ENCODE measurements at places on chromosomes 6 and 20.

DNA sequence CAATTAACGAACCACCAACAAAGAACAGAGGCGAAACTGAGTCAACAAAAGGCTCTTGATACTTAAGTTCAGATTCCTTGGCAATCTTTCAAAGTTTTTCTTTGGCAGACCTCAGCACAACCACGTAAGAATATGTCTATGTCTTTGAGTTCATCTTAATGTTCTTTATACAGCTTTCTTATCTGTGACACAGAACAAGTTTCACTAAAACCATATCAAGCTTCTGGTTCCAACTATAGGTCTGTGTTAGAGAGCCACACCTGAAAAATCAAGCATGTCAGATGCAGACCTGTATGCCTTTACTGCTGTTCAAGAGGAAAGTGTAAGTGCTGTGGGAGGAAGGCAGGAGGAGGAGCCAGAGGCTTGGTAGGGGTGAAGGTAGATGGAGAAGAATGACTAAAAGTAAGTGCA lies 271.3 kb downstream of the KHDC1L start:
- DNase-seq: no peak

DNA sequence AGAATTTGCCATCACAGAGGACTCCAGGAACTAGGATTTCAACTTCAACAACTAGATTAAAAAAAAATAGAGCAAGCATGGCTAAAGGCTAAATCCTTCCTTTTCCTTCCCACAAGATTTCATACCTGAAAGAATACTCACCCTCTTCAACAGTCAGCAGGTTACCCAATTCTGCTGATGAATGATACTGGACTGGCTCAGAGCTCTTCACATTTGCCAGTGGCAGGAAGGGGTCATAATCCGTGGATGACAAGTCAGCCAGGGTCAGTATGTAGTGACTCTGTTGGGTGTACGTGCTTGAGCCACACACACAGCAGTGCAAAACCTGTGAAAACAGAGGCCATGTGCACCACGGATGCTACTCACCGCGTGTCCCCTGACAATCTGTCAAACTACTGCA lies 152.9 kb downstream of the INSM1 start:
- no peak for DNase-seq

DNA sequence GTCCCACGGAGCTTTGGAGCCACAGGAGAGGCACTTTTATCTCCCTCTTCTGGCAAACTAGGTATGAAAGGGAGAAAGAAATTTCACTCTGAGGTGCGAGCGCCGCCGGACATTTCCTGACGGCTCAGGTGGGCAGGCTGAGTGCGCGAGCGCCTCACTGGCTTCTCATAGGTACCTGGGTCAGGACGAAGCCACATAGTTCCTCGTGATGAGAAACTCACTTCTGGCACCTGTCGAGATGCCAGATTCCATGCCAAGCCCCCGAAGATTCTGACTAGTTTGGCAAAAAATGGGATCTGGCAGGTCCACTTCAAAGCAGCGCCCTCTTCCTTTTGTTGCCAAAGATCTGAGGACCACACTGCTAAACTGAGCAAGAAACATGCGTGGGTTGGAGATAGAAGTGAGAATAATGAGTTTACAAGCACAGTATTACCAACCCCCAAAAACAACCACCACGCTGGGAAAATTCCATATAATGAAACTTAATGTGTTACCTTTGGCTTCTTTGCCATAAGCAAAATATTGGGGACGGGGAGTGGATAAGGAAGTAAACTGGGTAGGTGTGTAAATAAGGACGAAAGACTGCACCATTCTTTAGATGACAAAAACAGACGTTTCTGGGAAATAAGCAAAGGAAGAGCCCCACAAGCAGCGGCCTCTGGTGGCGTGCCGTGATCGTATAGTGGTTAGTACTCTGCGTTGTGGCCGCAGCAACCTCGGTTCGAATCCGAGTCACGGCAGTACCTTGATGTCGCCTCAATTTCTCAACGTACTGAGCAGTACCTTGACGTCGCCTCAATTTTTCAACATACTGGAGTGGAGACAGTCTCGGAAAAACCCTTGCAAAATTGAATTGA lies 89.8 kb upstream of the PRSS16 start:
- peak; percentile 40 for DNase-seq

DNA sequence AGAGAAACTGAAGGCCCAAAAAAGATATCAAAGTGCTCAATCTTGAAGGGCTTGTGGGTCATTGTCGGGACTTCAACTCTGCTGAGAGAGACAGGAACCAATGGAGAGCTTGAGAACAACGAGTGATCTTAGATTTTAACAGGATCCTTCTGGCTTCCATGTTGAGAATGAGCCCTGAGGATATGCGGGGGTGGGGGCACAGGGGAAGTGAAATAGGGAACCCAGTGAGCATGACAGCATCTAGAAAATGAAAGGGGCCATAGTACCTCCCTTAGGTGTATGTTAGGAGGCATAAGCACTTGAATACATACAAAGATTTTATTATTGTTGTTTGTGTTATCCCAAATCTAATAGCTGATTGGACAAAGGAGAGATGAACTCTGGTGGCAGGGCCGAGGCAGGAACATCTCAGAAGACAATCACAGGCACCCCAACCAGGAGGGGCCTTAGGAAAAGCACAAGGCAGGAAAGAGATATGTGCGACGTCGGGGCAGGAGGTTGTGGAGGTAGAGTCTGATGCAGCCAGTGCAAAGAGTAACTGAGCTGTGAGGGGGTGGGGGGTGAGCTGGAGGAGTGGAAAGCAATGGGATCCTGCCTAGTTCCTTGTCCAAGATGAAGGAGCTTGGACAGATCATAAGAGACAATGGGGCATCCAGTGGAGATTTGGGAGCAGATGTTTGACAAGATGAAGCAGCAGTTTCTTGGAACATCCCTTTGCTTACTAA lies 10.4 kb downstream of the TGM6 start:
- no peak for DNase-seq

- no peak for DNase-seq
Measured at GRCh38 chr6:33834401-33835392, 30.9 kb upstream of the MLN start.

GRCh38 chr6:106608080-106608668 lies 21.1 kb downstream of the RTN4IP1 start:
- no peak for DNase-seq

GRCh38 chr6:131023834-131024504 lies 39.1 kb downstream of the EPB41L2 start:
- DNase-seq: no peak

- no peak for DNase-seq
Measured at GRCh38 chr20:11499101-11499634, 418.5 kb upstream of the BTBD3 start.

GRCh38 chr20:62366370-62367135 lies 559 bp downstream of the LAMA5 start:
- no peak for DNase-seq

- no peak for DNase-seq
Measured at GRCh38 chr6:35185971-35186370, 27.8 kb upstream of the SCUBE3 start.

- no peak for DNase-seq
Measured at GRCh38 chr6:144246988-144247387, 38.1 kb upstream of the UTRN start.

- DNase-seq: no peak
Measured at GRCh38 chr6:3758842-3759144, 7.3 kb upstream of the PXDC1 start.

DNA sequence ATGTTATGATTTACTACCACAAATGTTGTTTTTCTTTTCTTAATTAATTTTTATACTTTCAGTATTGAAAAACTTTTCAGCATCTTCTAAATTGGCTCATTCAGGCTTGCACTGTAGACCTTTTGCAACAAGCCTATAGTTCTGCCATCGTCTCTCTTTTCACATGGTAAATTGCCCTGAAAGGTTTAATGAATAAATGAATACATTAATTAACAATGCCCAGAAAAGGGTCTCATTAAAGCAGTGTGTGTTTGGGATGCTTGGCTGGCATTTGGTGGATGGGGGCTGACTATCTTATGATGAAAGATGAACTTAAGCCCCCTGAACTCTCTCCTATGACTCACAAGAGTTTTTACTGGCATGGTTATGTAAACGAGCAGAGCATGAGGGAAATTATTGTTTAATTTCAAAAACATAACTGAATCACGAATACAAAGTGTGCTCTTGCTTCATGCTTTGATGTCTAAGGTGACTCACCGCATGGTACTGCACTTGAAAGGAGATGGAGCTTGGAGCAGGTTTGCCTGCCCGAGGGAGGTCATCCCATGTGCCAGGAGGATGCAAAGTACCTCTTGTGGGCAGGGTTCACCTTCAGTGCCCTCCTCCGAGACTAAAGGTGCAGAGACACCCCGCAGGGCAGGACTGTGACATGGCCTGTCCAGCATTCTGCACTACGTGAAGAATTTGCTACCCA lies 13.8 kb upstream of the PCK1 start:
- DNase-seq: no peak

DNA sequence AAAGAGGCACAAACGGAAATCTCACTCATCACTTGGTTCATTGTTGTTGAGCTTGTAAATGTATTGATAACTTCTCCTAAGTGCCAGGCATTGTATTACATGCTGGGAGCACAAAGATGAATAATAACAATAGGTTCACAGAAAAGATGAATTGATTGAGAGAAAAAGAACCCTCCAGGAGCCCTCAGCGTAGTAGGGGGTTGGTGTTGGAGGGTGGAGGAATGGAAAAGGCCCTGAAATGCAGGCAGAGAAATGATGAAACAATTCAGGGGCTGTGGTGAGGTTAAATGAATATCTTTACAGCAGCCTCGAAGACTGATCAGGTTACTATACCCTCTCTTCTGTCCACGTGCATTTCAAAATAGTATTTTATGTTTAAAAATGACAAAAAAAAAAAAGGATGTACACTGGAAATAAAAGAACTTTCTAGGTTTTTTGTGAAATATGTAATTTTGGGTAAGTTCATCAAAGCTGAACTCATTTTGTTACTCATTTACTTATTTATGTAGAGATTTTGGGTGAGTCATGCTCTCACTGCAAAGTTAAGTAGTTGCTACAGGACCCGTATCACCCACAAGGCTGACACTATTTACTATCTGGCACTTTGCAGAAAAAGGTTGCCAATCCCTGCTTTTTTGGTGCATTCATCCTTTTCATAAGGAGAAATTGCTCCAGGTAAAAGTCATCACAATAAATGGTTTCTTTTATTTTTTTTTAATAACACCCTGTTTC lies 277.3 kb downstream of the ZNF217 start:
- no peak for DNase-seq

- DNase-seq: no peak
Measured at GRCh38 chr20:41865938-41866337, 247.8 kb upstream of the CHD6 start.

GRCh38 chr6:168985705-168986104 lies 267.9 kb downstream of the THBS2 start:
- no peak for DNase-seq

DNA sequence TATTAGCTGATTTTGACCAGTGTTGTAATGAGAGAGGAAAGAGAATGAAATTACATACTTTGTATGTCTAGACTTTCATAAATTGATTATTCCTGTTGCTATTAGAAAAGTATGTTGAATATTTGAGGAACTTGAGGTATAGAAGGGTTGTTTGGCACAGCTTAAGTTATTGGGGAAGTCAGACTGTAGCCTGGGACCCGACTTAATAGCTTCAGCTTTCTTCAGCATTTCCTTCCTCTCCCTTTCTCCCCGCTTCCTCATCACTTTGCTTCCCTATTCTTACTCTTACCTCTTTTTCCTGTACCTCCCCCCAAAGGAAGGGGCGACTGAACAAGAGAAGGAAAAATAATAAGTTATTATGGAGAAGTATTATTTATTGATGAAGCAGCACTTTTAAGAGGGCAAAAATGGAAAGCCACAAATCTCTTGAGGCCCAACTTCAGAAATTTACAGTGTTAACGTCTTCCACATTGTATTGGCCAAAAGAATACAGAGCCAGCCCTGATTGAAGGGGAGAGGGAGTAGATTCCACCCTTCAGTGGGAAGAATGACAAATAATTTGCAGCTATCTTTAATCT lies 7.4 kb downstream of the SENP6 start:
- no peak for DNase-seq

GRCh38 chr20:40617594-40617993 lies 71.4 kb downstream of the MAFB start:
- DNase-seq: no peak

DNA sequence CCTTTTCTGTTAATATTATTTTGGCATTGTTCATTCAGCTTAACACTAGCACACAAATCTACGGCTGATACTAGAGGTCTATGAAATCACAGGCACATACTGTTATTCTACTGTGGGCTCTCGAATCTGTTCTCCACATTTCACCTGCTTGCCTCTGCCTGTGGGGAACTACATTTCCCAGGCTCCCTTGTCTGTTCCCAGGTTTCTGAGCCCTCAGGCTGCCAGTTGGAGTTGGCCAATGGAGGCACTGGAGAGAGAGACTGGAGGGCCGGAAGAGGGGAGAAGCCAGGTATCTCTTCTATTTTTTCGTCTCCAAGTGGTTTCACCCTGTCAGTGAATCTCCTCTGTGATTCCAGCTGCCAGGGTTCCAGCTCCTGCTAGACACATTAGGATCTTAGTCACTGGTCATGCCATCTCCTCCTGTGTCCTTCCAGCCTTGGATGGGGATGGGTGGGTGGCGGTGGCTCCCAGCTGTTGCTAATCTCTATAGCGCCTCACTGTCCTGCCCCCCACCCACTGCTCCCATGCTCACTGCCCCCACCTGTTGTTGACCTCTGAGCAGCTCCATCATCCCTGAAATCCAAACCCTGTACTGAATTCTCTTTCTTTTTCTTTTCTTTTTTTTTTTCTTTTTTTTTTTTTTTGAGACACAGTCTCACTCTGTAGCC lies 188.2 kb downstream of the LRFN2 start:
- no peak for DNase-seq

DNA sequence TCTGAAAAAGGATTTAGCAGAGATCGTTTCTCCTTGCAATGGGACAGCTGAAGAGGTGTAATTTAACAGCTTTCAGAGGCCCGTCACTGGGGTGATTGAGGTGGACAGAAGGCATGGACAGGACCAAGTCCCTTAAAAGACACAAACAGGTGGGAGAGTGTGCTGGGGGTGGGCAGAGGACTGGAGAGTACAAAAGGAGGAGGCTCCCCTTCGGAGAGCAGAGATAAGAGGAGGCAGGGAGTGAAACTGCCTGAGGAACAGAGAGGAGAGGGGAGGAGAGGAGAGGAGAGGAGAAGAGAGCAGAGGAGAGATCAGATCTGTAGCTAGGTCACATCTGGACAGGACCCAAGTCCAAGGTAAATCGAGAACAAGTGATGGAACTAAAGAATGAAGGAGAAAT lies 48.6 kb upstream of the PKHD1 start:
- no peak for DNase-seq

- DNase-seq: no peak
Measured at GRCh38 chr6:155077331-155077730, 82.2 kb downstream of the TIAM2 start.

DNA sequence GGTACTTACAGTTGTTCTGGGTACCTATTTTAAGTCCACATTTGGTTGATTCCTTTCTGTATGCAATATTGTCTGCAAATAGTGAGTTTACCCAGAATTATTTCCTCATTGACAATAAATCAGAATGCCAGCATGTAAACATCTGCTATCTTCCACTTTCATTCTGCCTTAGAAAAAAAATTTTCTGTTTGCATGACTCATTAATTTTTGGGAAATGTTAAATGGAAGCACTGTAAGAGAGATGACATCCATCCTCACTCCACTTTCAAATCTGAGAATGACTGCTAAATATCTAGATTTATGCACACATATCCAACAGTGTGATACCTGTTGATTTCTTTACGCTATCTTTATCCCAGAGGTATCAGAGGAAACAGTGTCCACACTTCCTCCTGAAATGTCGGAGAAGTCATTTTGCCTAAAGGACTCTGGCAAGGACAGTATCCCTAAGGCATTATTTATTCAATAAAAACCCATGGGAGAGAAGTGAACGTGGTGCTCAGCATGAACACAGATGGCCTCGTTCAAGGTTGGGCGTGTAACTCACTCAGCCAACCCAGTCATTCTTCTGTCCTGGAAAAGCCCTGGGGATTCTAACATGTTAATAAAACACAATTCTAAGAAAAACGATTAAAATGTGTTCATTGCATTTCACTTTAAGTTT lies 780.9 kb downstream of the QKI start:
- DNase-seq: no peak
